ENCODE measurements at places on chromosomes 16 and 17.

DNA sequence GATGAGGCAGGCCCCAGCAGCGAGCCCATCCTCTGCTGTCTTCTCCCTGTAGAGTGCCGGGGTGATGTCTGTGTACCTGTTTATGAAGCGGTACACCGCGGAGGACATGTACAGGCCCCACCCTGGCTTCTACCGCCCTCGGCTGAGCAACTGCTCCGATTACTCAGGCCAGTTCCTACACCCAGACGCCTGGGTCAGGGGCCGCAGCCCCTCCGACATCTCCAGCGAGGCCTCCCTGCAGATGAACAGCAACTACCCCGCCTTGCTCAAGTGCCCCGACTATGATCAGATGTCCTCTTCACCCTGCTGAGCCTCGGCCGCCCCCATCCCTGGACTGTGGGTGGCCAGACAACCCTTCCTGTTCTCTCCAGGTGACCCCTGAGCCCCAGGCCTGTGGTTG lies 50.0 kb downstream of the CACNG5 start:
- no peaks in the 10 kb centered on the region for H3K4me1 ChIP-seq
- H3K36me3 ChIP-seq = no peaks in the 10 kb centered on the region
- DNase-seq = no peak
- H3K4me3 ChIP-seq = no peak overlapping the region
- H3K27ac ChIP-seq = no peak overlapping the region

DNA sequence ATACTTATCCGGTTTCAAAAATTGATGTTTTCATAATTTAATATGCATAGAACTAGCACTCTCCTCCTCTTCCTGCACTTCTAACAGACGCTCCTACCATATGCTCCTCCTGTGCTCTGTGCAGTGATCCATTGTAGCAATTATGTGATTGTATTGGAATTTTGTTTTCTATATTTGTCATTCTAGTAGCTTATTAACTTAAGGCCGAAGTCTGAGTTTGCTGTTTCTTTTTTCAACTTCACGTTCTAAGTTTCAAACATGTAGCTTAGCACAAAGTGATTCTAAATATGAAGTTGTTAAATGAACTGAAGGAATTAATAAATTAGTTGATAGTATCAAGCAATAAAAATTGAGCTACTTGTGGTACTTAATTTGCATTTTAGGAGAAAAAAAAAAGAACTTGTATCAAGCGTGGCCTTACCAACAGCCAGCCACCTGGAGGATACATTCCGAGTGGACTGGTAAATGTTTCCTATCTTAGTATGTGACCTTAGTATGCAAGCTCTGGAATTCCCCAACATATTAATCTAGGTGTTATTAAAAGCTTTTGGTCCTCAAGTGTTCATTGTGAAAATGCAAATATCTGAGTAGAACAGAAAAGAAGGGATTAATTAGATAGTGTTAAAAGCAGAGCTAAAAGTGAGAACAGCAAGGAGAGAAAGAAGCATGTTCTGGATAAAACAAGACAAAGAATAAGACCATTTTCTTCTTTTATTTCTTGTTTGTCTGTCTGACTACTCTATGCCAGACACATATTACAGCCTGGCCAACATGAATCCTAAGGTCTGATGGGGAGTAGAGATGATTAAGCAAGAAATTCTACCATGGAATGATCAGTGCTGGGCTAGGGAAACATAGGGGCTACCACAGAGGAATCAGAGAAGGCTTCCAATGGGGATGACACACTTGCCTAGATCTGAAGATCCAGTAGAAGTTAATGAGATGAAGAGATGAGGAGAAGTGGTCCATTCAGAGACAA lies 290.4 kb upstream of the MON1B start:
- H3K36me3 ChIP-seq = no peaks in the 10 kb centered on the region
- H3K4me1 ChIP-seq = no peaks in the 10 kb centered on the region
- H3K27me3 ChIP-seq = no peaks in the 10 kb centered on the region
- no peak for DNase-seq
- no peak overlapping the region for H3K4me3 ChIP-seq

DNA sequence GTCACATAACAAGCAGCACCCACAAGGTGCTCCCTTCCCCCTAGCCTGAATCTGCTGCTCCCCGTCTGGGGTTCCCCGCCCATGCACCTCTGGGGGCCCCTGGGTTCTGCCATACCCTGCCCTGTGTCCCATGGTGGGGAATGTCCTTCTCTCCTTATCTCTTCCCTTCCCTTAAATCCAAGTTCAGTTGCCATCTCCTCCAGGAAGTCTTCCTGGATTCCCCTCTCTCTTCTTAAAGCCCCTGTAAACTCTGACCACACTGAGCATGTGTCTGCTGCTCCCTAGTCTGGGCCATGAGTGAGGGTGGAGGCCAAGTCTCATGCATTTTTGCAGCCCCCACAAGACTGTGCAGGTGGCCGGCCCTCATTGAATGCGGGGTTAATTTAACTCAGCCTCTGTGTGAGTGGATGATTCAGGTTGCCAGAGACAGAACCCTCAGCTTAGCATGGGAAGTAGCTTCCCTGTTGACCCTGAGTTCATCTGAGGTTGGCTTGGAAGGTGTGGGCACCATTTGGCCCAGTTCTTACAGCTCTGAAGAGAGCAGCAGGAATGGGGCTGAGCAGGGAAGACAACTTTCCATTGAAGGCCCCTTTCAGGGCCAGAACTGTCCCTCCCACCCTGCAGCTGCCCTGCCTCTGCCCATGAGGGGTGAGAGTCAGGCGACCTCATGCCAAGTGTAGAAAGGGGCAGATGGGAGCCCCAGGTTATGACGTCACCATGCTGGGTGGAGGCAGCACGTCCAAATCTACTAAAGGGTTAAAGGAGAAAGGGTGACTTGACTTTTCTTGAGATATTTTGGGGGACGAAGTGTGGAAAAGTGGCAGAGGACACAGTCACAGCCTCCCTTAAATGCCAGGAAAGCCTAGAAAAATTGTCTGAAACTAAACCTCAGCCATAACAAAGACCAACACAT lies at the start of gene STH:
TSS of gene STH (plus strand) at position 264 of the 913 bp plus-strand sequence. CDS start at position 294, 30 bp downstream.
- no peak for DNase-seq
- peaks cover 6% of the 10 kb centered on the region for H3K4me1 ChIP-seq
- H3K27me3 ChIP-seq = no peaks in the 10 kb centered on the region

GRCh38 chr17:74773871-74774286 lies 2.3 kb downstream of the NAT9 start:
- peak overlapping the region; percentile 67 for H3K4me3 ChIP-seq
- H3K27ac ChIP-seq = peak overlapping the region; percentile 72
- DNase-seq = no peak
- peaks cover 33% of the 10 kb centered on the region for H3K4me1 ChIP-seq

GRCh38 chr16:67555795-67556212 lies 6.5 kb upstream of the CTCF start:
- H3K36me3 ChIP-seq = peaks cover under 1% of the 10 kb centered on the region
- H3K27ac ChIP-seq = peak overlapping the region; percentile 73
- no peaks in the 10 kb centered on the region for H3K27me3 ChIP-seq
- H3K4me1 ChIP-seq = peaks cover 42% of the 10 kb centered on the region
- DNase-seq = no peak

- no peak overlapping the region for H3K27ac ChIP-seq
- H3K36me3 ChIP-seq = no peaks in the 10 kb centered on the region
- no peak for DNase-seq
- no peaks in the 10 kb centered on the region for H3K27me3 ChIP-seq
- no peak overlapping the region for H3K4me3 ChIP-seq
These were observed 312.3 kb upstream of the KCNJ16 start for GRCh38 chr17:69762766-69763165.

GRCh38 chr17:64216338-64217248 lies 46.5 kb downstream of the TEX2 start:
- no peak overlapping the region for H3K4me3 ChIP-seq
- H3K36me3 ChIP-seq = peaks cover 12% of the 10 kb centered on the region
- H3K27ac ChIP-seq = peak overlapping the region; percentile 32
- peaks cover 20% of the 10 kb centered on the region for H3K4me1 ChIP-seq
